ENCODE measurements at places on chromosomes 12 and 14.

DNA sequence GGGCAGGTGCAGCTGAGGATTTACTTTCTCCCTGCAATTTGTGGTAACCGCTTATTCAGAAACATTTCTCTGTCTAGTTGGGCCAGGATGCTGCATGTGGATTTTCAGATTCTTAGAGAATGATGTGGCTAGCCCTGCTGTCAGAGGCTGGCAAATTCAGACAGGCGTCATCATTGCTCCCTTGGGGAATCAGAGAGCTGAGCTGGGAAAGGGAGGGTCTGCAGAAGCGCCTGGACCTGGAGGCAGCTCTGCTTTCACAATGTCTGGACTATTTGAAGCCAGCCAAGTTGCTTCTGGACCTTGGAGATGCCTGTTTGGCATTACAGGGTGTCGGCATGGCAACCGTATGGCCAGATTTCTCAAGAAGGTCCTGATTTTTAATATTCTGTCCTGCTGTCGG is 3.4 kb downstream of the GALNT16 start:
- DNase-seq: peak; percentile 43

- DNase-seq: no peak
Measured at GRCh38 chr14:37278636-37279538, 81.2 kb downstream of the MIPOL1 start.

DNA sequence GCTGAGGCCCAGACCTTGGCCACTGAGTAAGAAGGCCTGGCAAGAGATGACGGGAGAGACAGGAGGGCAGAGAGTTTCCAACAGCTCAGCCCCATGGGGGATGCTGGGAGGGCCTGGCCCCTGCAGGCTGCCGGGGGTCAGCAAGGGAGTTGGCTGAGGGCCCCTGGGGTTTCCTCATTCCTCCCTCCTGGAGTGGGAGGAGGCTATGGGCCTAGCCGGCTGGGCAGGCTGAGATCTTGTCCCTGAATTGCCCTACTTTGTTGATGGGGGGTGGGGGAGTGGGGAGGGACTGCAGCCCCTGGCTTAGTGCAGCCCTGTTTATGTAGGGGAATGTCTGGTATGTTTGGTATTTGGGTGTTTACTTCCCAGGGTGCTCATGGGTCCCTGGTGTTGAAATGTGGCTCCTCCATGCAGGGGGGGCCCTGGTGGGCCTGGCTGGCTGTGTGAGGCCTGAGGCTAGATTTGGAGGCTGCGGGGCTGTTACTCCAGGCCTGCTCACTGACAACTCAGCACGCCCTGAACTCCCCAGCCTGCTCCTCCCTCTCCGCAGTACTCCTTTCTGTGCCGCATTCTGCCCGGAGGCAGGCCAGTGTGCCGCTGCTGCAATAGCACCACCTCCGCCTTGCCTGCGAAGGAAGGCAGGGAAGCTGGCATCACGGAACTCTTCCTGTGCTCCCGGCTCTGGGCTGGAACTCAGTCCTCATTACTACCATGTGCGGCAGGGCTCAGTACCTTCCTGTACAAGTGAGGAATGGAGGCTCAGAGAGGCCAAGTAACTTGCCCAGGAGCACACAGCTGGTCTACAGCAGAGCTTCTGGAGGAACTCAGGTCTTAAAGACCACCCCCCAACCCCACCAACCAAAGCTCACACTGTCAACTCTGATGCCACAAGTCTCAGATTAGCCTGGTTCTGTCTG is 25.3 kb downstream of the JDP2 start:
- DNase-seq: no peak

DNA sequence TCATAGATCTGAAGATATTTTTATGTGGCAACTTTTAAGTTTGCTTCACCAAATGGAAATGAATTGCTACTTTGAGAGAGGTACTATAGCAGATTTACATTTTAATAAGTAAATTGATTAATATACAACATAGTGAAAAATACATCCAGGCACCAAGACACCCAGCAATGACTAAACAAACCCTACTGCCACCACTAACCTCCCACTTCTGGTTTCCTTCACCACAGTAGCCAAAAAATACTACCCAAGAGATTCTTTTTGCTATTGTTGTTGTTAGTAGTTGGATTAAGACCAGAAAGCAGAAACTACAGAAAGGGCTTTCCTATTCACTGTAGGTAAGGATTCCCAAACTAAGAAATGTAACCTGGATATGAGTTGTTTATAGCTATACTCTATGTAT is 54.1 kb downstream of the COCH start:
- DNase-seq: no peak

- DNase-seq: no peak
Measured at GRCh38 chr14:102086709-102086971, 204 bp downstream of the HSP90AA1 start.

DNA sequence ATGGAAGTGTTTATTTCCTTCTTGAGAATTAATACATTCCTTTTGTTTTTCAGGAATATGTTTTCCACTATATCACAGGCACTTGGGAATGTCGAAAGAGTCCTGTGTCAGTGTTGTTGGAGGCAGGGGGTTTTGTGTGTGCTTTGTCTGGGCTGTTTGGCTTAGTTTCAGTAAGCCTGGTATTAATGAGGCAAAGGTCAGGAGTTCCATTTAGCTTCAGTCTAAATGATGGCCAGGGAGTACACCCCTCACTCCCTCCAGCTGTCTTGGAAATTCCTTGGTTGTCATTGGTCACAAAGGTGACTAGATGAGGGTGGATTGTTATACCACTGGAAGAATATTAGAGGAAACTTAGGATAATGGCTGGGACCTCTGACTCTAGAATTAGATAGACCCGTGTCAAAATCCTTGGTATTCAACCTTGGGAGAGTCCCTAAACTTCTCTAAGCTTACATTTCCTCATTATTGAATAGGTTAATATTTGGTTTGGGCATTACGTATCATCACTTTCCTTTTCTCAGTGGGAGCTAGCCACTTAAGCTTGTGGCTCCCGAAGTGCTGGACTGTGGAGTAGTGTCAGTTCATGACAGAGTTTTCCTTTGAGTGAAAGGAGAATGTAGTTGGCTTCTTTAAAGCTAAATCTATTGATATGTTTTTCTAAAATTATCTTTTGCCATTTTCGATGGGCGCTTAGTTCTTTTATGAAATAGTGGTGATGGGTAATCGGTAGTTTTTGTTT is 5.2 kb downstream of the FRS2 start:
- DNase-seq: no peak

- no peak for DNase-seq
Measured at GRCh38 chr14:55592436-55592835, 12.4 kb downstream of the KTN1 start.

- no peak for DNase-seq
Measured at GRCh38 chr12:115572440-115572839, 705.1 kb downstream of the MED13L start.

Measured in DMS79 treated with DMSO at 0.1 percent for 48 hours (cell line).